ENCODE measurements at places on chromosomes 13 and 19.

- DNase-seq = no peak
Observed at GRCh38 chr13:111046590-111047141, 68.4 kb upstream of the ARHGEF7 start.

GRCh38 chr19:42512743-42513304 is 15.5 kb downstream of the CEACAM1 start:
- DNase-seq = no peak

DNA sequence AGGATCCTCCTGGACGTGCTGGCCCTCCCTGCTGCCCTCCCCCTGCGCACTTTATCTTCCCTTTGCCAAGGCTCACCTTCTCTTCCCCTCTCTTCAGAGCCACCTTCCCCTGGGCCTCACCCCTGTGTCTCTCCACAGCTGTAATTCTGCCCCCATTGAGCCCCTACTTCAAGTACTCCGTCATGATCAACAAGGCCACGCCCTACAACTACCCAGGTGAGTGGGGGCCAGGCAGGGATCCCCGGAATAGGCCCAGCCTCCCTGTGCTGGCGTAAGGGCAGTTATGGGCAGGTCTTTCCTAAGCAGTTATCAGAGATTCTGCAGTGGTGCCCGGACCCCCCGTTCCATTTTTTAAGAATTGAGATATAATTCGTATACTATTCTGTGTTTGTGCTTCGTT is 3.1 kb downstream of the NDUFA3 start:
- DNase-seq = no peak

DNA sequence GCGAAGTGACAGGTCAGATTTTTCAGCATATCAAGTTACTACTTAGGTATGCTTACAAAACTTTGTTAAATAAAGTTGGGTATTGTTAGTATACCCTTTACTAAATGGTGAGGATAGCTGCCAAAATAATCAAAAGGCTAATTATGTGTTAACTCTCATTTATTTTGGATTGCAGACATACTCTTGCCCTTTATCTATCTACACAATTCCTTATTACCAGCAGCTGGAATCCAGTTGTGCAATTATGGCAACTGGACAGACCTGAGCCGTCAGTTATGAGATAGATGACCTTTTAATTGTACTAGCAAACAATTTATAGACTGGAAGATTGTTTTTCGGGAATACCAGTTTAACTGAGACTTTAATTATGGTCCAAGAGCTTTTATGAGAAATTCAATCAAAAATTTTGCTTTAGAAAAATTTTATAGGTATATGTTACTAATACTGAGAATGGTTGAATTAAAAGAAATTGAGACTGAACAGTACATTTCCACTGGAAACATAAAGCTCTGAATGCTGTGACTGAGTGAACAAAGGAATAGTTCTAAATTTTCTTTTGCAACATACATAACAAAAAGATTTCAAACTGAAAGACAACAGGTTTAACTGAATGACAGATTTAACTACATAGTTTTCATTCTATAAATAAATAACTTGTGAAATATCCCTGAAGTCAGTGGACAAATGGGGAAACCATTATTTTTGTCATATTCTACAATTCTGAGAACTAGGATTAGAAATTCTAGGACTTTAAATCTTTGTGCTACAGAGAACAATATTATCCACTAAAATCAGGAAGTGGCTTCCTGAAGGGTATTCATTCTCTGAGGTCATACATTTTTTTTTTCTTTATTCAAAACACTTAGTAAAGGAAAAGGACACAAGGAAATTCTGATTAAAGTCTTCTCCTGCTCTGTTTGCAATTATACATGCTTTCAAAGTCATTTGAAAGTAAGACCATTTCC is 97.4 kb downstream of the ZC3H13 start:
- DNase-seq = no peak

- DNase-seq = no peak
Observed at GRCh38 chr13:66640231-66640630, 589.9 kb downstream of the PCDH9 start.

DNA sequence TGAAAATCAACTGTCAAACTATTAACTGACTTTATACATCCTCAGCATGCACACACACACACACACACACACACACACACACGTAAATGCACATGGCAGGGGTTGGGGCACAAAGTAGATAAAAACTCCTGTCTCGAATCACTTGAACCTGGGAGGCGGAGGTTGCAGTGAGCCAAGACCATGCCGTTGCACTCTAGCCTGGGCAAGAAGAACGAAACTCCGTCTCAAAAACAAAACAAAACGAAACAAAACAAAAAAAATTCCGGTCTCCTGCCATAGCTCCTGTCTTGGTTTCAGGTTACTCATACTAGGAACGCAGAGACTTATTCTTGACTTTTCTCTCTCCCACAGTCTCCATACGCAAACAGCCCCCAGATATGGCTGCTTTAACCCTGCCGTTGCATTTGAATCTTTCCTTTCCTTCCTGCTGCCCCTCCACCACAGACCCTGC is 148.9 kb downstream of the SHISA2 start:
- DNase-seq = no peak

Measured in kidney epithelial cell (primary cell).